ENCODE measurements at places on chromosomes 12 and 14. TPM values are rescaled to one million over a fixed set of nuclear protein-coding genes. Genes with fewer than 3 reads are reported as not detected.

STXBP6 gene
- 31.7 TPM for total RNA-seq

CSRNP2 gene
- 18.5 TPM for total RNA-seq

CD163L1 gene
- 4.8 TPM for total RNA-seq

SERPINA5 gene
- 14.4 TPM for total RNA-seq

ADIPOR2 gene
- 43.0 TPM for total RNA-seq

AKAP6 gene
- total RNA-seq, result 123 TPM

CRIP2 gene
- 1,202 TPM for total RNA-seq

TM7SF3 gene
- 28.3 TPM for total RNA-seq

B4GALNT1 gene
- total RNA-seq, result 2.3 TPM

KCNJ8 gene
- total RNA-seq, result 37.9 TPM

REM2 gene
- 0.25 TPM for total RNA-seq

MYBPC1 gene
- total RNA-seq, result 24.9 TPM

OR4K5 gene
- not detected for total RNA-seq

SCFD1 gene
- total RNA-seq, result 43.0 TPM

WDR89 gene
- 8.8 TPM for total RNA-seq

TCL1B gene
- not detected for total RNA-seq

SERPINA3 gene
- total RNA-seq, result 192 TPM

ADAMTS20 gene
- total RNA-seq, result not detected

DIO2 gene
- total RNA-seq, result 1.1 TPM

B4GALNT3 gene
- 35.6 TPM for total RNA-seq

TAS2R46 gene
- total RNA-seq, result not detected

SNX6 gene
- total RNA-seq, result 53.4 TPM

HOXC4 gene
- total RNA-seq, result 0.33 TPM

FGF23 gene
- not detected for total RNA-seq

RNASE7 gene
- total RNA-seq, result not detected

OAS2 gene
- 4.8 TPM for total RNA-seq

NRL gene
- total RNA-seq, result 0.79 TPM

MFAP5 gene
- 20.6 TPM for total RNA-seq

TMEM260 gene
- 7.0 TPM for total RNA-seq

CCDC60 gene
- total RNA-seq, result 0.14 TPM

CCDC197 gene
- total RNA-seq, result not detected

LRRC10 gene
- total RNA-seq, result 21.1 TPM

AICDA gene
- total RNA-seq, result not detected

MAX gene
- 117 TPM for total RNA-seq

TRPV4 gene
- 1.1 TPM for total RNA-seq

NRIP2 gene
- 1.5 TPM for total RNA-seq

NKX2-1 gene
- total RNA-seq, result not detected

GZMH gene
- total RNA-seq, result 0.56 TPM

DRAM1 gene
- total RNA-seq, result 8.6 TPM

ALG10B gene
- 7.3 TPM for total RNA-seq

ENO2 gene
- total RNA-seq, result 42.1 TPM

BATF gene
- not detected for total RNA-seq

TTC6 gene
- not detected for total RNA-seq
